Kidney epithelial cell (primary cell): ENCODE measurements at places on chromosomes 3 and 15.

DNA sequence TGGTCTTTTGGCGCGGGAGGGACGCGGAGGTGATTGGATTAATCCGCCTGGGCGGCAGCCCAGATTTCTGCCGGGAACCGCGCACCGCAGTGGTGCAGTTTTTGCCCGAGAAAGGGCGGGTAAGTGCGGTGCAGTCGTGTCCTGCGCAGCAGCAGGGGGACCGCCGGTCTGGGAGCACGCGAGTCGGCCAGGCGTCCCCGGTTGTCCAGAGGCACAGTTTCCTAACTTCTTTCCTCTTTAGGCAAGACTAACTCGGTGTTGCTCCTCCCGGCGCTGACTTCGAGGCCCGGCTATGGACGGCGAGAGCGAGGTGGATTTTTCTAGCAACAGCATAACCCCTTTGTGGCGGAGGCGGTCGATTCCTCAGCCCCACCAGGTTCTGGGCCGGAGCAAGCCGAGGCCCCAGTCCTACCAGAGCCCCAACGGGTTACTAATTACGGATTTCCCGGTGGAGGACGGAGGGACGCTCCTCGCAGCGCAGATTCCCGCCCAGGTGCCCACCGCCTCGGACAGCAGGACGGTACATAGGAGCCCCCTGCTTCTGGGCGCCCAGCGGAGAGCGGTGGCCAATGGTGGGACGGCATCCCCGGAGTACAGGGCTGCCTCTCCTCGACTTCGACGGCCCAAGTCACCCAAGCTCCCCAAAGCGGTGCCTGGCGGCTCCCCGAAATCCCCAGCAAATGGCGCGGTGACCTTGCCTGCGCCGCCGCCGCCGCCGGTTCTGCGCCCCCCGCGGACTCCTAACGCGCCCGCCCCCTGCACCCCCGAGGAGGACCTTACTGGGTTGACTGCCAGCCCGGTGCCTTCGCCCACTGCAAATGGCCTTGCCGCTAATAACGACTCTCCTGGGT is 736 bp downstream of the ARHGEF26 start:
- DNase-seq: no peak

- no peak for DNase-seq
These were observed 1.6 kb downstream of the CDV3 start for GRCh38 chr3:133575086-133575485.

- DNase-seq: no peak
These were observed 5.0 kb downstream of the ELL3 start for GRCh38 chr15:43771816-43772215.

GRCh38 chr3:72355168-72355567 is 493.1 kb downstream of the SHQ1 start:
- no peak for DNase-seq
